ENCODE measurements at places on chromosomes 13 and 19.

DNA sequence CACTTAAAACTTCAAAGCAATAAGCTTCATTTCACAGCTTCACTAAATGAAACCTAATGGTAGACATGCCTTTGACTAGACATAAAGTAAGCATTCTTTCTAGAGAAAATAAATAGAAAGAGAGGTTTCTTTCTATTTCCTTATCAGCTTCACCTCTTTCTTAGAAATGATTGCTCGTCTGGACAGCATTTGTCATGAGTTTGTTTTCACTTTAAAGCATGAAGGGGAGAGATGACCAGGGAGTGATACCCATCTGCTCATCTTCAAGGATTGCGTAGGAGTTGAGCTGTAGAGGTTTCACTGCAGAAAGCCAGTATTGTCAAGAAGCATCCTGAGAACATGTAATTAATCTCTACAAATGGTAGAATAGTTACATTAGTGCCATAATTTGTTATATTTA lies 61.3 kb downstream of the COL4A2 start:
- DNase-seq, result no peak

DNA sequence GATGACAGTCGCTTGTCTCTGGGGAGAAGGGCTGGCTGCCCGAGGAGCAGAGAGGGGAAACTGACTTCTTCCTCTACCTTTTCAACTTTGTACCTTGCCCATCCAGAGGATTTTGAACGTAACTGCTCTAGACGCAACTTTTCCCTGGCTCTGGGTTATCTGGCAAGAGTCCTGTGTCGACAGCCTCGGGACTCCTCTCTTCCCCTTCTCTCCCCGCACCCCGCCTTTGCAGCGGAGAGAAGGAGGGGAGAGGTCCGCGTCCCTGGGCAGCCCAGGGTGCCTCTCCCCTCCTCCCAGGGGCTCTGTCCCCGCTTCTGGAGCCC lies 574 bp downstream of the SH3GL1 start:
- DNase-seq, result peak; percentile 23

- no peak for DNase-seq
Observed at GRCh38 chr13:80214521-80214991, 126.4 kb downstream of the SPRY2 start.

DNA sequence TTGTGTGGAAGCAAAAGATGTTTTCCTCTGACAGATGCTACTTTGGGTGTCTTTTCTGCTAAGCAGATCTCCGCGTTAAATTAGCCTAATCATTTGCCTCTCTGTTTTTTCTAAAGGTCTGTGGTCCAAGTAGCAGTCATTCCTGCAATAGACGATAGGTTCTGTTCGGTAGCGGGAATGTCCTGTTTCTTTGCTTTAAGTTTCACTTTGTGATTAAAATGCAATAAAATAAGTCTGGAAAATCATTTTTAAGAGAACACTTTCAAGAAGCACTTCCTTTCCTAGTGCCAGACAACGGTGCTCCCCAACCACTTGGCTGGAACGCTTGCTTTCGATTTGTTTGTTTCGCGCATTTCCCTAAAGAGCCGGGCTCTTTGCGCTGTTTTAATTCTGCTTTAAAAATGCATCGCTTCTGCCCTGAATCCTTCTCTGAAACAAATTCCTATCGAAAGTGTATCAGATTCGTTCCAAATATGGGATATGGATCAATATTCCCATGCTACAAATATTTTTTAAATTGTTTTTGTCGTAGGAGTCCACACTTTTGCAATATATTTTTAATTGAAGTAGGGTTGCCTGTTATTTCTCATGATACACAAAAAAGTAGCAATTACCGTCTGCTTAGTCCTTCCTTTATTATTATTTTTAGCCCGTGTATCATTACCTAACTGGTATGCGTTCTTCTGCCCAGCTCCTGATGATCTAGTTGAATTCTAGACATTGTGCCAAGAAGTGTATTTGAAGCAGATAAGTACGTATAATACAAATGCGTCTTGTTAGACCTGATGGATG lies 14.2 kb downstream of the ZIC2 start:
- peak; percentile 47 for DNase-seq

DNA sequence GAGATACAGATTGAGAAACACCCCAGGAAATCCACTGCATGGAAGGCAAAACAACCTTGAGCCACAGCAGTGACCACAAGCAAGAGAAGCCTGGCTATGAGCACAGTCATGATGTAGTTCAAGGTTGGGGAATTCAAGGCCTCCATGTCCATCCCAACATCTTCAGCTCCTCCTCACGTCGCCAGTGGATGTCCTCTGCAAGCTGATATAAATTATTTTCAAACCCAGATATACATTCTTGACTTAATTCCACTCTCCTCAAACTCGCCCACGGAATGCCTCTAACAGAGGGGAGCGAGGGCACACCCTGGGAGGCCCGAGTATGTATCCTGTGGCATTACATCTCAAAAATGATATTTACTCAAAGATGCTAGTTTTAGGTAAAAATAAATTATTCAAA lies 105.5 kb downstream of the SHISA2 start:
- DNase-seq, result no peak
